ENCODE measurements at places on chromosomes 3 and 15.
A peak's percentile ranks its signal among the peaks of the same experiment; 100 is the strongest.

- DNase-seq = no peak
These were observed 73.8 kb upstream of the MRPS22 start for GRCh38 chr3:139269984-139270383.

DNA sequence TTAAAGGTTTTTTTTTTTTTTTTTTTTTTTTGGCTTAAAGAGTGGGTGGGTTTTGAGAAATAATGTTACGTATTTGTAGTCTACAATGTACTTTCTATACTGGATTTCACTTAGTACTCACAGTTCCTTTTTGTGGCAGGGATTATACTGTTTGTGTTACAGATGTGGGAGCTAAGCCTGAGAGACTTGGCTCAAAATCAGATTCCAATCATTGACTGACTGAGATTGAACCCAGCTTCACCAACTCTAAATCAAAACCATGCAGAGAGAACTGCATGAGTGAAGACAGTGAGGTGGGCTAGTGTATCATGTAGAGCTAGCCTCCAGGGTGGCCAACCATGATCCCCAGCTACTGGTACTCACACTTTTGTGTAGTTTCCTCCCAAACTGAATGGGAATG is 68.0 kb downstream of the TMEM108 start:
- DNase-seq = peak; percentile 78

DNA sequence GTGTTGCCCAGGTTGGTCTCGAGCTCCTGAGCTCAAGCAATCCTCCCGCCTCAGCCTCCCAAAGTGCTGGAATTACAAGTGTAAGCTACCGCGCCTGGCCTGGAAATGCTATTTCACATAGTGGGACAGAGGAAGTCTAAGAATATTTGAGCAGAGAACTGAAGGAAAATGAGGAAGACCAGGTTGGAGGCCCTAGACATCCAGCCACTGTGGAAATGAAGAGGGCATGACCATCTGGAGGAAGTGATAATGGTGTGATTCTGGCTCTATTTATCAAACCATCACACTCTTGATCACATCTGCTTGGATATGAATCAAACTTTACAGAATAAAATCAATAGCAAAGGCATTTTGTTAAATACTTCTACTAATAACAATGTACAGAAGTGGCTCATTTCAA is 65.9 kb upstream of the ARHGEF3 start:
- no peak for DNase-seq

GRCh38 chr3:108093616-108094015 is 2.8 kb upstream of the CD47 start:
- DNase-seq = no peak

DNA sequence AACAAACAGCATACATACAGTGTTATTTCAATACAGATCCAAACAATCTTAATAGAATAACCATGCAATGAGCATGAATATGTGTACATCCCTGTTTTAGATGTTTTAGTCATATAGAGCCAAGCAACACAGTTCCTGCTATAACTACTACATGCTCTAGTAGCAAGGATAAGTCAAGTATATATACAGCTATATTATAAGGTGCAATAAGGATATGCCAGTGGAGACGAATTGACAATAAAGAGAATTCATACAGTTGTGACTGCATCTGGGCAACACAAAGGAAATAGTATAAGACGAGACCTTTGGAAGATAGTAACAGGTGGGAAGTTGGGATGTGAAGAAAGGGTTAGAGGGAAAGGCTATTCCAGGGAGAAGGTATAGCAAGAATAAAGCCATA is 103.4 kb downstream of the TPRG1 start:
- DNase-seq = no peak

DNA sequence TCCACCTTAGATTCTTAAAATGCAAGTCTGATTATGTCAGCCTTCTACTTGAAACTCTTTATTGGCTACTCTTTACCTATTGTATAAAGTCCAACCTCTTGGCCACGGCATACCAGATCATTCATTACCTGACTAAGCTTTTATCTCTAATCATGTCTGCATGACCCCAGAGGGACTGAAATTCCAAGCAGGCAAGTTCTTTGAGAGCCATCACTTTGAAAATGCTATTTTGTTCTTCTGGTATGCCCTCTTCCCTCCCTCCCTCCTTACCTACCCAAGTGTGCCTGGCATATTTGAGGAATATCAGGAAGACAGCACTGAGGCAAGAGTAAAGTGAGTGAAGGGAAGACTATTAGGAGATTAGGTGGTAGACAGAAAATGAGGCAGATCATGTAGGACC is 57.5 kb downstream of the KCNMB2 start:
- no peak for DNase-seq

DNA sequence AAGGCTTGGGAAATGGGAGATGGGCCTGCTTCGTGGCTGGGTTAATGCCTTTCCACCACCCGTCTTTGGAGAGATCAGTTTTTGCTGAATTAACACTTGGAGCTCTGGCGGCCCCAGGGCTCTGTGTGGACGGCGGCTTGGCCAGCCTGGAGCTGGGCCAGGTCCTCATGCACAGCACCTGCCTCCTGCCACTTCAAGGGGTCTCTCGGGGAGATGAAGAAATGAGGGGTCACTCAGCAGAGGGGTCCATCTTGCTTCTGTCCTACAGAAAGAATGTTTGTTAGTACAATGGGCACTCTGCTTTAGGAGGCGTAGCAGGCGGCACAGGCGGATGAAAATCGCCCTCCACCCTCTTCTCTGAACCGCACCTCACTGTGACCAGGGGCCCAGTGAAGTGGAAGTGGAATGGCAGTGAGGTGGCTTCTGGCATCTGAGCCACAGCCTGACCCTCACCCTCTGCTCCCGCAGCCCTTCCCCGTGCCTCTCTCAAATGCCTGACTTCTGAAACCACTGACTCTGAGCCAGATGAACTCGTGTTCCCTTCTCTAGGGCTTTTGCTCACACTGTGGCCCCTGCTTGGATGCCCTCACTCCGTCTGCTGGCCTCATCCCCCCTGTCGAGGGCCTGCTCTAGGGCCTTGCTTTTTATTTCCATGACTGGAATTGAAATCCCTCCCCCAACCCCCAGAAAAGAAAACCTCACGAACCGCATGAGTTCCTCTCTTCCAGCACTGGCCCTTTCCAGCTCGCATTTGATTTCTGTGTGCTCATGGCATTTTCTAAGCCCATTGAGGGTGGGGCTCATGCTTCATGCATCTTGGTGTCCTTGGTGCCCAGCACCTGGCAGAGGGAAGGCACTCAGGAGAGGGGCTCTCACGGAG is 42.2 kb downstream of the CHDH start:
- no peak for DNase-seq

DNA sequence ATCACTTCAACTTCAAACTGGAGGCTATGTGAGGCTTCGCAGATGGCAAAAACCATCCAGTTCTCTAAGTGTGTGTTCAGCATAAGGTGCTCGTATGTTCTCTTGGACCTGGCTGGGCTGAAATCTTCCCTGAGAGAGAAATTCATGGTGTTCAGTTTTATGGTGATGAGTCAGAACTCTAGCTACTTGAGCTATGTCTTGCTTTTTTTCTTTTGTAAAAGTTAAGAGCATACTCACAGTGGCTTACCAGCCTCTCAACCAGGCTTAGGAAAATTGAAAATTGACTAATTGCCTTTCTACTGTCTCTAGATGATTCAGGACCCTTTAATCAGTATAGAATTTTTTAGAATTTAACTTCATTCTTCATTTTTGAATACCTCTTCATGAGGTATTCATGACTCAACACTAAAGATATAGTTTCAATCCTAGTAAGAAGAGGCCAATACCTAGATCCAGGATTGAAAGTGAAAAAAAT is 617.5 kb downstream of the TBL1XR1 start:
- DNase-seq = no peak

GRCh38 chr3:185448107-185448506 is 50.7 kb downstream of the TMEM41A start:
- no peak for DNase-seq

GRCh38 chr3:72440491-72440890 is 407.8 kb downstream of the SHQ1 start:
- DNase-seq = no peak

- DNase-seq = peak; percentile 90
These were observed 33.4 kb upstream of the RAD18 start for GRCh38 chr3:8996681-8997121.

DNA sequence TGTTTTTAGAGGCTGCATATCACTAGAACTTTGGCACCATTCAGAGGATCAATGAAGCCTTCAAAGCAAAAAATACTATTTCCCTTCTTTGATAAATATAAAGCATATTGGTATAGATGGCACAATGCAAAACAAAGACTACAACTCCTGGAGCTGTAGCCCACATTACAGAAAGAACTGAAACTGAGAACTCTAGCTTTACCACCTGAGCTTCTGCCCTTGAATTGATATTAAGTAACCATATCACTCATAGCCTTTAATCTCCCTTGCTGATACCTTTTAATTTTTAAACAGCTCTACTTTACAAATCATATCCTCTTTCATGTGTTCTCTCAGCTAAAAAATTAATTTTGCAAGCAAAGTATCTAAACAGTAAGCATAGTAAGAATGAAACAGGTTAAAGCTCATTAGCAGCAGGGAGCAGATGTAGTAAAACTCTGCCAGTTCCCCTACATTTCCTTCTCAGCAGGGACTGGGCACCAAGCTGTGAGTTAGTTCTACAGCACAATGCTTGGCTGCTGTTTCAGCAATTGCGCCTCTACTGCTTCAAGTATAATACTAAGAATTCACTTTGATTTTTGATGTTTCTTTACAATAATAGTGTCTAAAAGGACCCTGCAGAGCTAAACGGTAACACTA is 97.9 kb upstream of the NANOGP8 start:
- no peak for DNase-seq

GRCh38 chr3:50213373-50213772 is 8.3 kb downstream of the SLC38A3 start:
- DNase-seq = peak; percentile 58

DNA sequence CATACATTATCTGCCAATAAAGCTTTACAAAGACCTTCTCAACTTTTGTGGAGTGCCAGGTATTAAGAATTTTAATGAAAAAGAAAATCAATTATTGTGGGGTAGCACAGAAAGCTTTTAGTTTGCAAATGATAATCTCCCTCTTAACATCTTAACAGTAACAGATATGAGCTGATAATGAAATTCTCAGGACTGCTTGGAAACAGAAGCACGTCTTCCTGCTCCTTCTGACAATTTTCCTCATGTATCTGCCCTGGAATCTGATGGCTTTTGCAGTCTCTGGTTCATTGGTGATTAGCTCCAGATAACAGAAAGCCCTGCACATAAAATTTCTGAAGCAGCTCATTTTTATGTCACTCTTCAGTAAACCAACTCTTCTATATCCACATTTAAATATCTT is 432.4 kb upstream of the PDZRN3 start:
- DNase-seq = no peak

GRCh38 chr15:82532991-82533481 is 7.2 kb downstream of the RPS17 start:
- DNase-seq = no peak

DNA sequence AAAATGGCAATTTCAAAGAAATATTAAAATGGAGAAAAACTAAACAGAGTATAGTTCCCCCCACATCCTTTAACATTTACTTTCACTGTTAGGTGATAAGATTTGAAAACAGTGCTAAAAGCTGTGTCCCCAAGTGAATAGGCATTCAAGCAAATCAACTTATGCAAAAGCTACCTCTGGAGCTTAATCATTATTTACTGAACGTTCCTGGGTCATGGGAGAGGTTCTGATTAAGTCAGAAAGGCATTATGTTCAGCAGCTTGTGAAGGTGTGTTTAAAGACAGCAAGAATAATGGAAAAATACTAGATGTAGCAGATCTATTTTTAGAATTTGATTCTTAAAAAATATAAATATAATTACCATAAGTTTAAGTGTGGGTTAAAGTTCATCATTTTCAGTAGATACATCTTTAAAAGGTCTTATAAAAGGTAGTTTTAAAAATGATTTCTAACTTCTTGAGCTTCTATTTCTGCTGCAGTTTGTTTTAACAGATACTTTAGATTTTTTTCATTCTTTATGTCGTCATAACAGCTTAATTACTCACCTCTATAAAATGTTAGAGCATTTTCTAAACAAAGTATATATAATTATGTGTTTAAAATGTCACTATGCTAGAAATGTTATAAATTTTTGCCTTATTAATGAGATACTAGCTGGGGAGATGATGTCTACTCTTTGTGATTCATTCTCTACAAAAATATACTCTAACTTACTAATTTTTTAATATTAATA is 127.9 kb downstream of the MITF start:
- no peak for DNase-seq

- no peak for DNase-seq
These were observed 99.3 kb upstream of the CFAP20DC start for GRCh38 chr3:59149166-59149565.

GRCh38 chr3:107426223-107426622 is 49.0 kb downstream of the CCDC54 start:
- no peak for DNase-seq

DNA sequence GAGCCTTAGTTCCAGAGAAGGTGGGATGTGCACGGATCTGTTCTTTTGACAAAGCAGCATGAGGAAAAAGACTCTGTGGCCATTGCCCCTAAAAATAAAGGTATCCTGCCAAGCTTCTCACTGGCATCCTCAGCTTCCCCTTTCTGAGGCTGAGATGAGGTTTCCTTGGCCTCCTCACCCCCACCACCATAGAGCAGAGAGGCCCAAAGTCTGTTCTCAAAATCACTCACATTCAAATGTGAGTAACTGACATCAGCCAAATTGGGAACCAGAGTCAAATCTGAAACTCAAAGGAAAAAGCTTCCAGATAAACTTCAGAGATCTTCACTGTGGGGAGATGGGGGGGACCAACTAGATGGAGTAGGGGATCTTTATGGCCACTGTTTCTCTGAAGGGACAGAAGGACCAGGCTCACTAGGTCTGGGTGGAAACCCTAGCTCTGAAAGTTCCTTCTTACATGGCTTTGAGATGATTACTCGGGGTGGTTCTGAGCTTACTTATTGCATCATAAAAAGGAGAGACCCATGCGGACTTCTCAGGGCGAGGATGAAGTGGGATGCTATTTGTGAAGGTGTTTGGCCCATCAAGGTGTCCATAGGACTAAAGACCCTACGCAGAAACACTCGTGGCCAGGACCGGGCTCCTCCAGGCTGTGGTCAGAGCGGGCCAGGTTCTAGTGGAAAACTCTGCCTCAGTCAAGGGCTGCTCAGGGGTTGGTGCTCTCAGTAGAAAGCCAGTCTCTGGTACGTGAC is 61.5 kb upstream of the MEF2A start:
- DNase-seq = no peak

DNA sequence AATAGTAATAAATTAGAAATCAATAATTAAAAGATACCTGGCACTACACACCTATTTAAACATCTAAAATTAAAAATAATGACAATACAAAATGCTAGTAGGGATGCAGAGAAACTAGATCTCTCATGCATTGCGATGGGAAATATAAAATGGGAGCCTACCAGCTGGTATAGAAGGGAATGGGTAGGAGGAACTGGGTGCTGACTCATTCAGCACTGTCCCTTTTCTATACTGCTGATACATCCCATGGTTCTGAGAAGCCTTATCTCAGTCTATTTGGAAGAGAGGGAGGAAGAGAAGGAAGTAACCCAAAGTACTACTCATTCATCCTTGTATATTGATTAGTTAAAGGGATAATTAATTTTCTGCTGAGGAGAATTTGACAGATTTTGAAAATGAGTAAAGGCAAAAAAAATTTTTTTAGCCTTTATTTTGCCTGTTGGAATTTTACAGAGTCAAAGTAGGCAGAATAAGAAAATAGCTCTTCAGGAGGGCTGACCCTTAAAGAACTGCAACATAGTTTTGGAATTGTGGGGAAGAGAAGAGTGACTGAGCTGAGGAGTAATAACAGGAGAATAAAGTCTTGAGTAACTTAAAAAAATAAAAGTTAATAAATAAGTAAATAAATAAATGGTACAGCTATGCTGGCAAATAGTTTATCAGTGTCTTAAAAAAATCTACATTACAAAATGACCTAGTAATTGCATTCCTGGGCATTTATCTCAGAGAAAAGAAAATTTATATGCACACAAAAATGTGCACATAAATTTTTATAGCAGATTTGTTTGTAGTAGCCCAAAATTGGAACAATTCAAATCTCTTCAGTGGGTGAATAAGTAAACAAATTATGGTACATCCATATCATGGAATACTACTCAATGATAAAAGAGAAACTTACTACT is 15.3 kb upstream of the BHLHE40 start:
- DNase-seq = no peak

Measured in lung (tissue), 17 donors.